ENCODE measurements at places on chromosomes 7 and 10.

DNA sequence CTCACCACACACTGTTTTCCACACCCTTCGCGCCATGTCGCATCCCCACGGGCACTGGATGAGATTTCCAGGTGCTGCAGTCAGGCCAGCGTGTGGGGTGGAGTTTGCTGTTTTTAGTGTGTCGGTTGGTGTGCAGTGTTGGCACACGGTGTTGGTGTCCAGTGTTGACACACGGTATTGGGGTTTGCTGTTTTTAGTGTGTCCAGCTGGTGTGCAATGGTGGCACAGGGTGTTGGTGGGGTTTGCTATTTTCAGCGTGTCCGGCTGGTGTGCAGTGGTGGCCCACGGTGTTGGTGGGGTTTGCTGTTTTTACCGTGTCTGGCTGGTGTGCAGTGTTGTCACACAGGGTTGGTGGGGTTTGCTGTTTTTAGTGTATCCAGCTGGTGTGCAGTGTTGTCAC, 20.1 kb upstream of the PRKAR1B start:
- no peak for DNase-seq

DNA sequence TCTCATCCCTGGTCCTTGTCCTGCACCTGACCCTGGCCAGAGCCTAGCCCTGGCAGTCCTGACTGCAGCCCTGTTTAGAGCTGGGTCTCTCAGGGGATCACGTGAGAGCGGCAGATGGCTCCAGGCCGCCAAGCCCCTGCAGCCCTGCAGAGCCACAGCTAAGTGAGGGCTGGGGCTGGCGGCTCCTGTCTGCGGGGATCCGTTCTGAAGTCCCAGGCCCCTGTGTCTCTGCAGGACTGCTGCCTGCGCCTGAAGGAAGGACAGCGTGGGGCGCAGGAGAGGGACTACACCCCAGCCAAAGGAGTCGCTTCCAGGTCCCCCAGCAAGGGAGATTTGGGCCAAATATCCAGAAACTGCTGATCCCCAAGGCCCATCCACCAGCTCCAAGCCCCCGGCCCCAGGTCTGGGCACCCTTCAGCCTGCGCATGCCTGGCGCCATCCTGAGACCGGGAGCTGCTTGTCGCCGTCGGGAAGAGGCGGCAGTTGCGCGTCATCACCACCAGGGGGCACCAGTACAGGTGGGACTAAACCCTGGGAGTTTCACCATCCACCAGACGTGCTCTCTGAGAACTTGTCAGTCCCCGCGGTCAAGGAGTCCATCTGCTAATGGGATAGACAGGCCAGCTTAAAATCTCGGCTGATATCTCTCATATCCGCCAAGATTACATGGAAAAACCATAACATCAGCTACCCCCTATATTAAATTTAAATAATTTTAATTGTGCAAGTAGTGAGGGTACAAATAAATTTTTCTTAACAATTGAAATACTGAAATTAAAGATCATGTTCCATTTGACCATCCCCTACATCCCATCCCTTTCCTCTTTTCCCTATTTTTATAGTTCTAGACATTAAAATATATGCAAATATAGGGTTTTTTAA, 25.1 kb upstream of the GHRHR start:
- no peak for DNase-seq

GRCh38 chr7:155261031-155261985, 36.4 kb upstream of the INSIG1 start:
- no peak for DNase-seq

- no peak for DNase-seq
Observed at GRCh38 chr7:26049081-26049480, 102.9 kb upstream of the NFE2L3 start.

GRCh38 chr10:106830471-106830870, 334.0 kb downstream of the SORCS1 start:
- no peak for DNase-seq

DNA sequence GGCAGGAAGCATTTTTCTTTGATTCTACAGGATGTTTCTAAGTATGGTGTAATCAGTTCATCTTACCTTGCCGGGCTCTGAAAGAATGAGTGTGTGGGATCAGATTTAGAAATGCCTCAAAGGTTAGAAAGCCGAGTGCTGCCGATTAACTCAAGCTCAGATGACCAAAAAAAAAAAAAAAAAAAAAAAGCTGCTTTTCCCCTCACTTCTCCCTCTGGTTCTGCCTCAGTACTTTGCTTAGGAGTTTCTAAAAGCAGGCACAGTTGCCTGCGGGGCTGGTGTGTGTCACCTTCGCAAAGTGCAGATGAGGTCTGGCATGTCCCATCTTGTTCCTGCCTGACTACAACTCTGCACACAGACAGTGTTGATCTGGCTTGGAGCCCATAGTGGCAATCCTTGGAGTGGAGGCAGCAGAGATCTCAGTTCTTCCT, 47.0 kb downstream of the KIAA1217 start:
- no peak for DNase-seq

DNA sequence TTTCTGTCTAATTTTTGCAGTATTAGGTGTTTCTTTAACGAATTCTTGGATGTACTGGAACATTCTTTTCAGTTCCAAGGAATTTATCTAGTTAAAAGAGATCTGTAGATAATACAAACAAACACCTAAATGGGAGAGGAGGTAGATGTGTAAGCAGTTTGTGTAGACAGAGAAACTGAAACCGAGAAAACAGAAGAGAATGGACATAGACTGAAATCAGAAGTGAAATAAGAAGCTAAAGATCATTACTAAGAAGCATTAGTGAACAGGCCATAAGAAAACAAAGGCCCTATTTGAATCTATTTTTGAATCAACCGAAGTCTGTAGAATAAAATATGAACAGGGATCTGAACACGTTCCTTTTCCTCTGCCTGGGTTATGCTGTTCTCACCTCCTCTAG, 26.5 kb upstream of the TMEM229A start:
- no peak for DNase-seq

DNA sequence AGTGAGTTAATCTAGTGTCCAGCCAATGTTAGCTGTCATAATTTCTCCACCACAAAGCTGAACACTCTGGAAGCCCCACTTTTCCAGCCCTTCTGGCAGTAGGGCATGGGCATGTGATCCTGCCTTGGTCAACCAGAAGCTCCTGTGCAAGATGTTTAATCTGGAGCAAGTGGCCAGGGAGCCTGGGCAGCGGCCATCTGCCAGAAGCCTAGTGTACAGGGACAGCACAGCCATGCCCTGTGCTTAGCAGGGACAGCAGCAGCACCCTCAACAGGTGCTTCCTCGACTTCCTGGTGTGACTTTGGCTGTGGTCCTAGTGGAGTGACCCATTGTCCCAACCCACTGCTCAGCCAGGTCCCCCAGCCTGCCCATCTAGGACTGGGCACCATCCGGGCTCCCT, 10.3 kb downstream of the RBP3 start:
- no peak for DNase-seq

- no peak for DNase-seq
Observed at GRCh38 chr7:101162551-101163278, 2.7 kb downstream of the VGF start.

- no peak for DNase-seq
Observed at GRCh38 chr10:54402576-54402975, 398.5 kb downstream of the PCDH15 start.

DNA sequence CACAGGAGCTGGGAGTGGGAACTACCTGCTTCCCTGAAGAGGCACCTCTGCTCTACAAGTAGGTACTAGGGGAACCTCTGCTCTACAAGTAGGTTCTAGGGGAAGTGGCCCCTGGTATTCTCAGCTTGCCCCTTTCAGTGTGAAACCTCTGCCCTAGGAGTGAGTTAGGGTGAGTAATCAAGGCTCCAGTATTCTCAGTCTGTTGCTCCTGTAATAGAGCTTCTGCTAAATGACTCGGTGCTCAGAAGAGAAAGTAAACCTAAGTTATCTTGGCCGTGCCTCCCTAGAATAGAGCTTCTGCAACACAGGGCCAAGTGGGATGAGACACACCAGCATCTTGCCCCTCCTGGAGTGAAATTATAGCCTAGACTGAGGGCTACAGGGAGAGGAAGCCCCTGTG, 13.4 kb upstream of the RASSF4 start:
- no peak for DNase-seq
